ENCODE measurements at places on chromosomes 16 and 17. TPM values are rescaled to one million over a fixed set of nuclear protein-coding genes. Genes with fewer than 3 reads are reported as not detected.

Gene PIGW
- 6.2 TPM for total RNA-seq

Gene EPOP
- total RNA-seq: 2.0 TPM

Gene HBA2
- total RNA-seq: 52.2 TPM

Gene CHRNE
- total RNA-seq: 0.73 TPM

Gene IRX3
- 18.4 TPM for total RNA-seq

Gene IL34
- 7.5 TPM for total RNA-seq

Gene G6PC1
- total RNA-seq: not detected

Gene PIK3R6
- 2.5 TPM for total RNA-seq

Gene PRR15L
- not detected for total RNA-seq

Gene ZNF689
- total RNA-seq: 12.8 TPM

DNA sequence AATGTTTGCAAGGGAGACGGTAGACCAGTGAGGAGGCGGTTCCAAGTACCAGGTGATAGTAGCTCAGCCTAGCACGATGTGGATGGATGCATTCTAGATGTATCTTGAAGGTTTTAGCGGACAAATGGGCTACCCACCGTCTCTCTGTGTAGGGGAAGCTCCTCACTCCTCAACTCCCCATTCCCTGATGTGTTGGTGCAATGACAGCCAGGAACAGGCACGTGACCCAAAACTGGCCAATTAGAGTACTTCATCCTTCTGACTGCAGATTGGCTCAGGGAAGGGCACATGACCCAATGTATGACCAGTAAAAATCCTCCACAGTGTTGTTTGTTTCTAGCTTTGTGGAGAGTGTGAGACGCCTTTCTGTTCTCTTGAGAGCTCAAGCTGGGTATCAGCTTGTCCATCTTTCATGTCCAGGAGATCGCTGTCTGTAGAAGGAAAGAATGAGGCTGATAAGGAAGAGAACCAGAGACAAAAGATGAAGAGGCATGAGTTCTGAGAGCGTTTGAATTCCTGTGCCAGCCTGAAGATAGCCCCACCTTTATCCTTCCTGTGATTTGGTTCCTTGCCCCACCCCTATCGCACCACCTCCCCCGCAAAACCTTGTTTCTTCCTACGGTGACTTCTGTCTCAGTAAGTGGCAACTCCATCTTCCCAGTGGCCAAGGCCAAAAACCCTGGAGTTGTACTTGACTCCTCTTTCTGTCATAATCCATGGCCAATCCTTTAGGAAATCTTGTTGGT, 2.3 kb upstream of the BORCS6 start:
- H3K4me3 ChIP-seq: peak overlapping the region; percentile 38
- peak overlapping the region; percentile 93 for H3K27ac ChIP-seq
- DNase-seq: peak; percentile 85
- H3K4me1 ChIP-seq: no peaks in the 10 kb centered on the region
- no peaks in the 10 kb centered on the region for H3K36me3 ChIP-seq

- peaks cover 7% of the 10 kb centered on the region for H3K4me1 ChIP-seq
- no peaks in the 10 kb centered on the region for H3K36me3 ChIP-seq
- no peak for DNase-seq
Observed at GRCh38 chr17:7846765-7847661, 7.9 kb upstream of the TMEM88 start.

- no peak overlapping the region for H3K4me3 ChIP-seq
- no peak overlapping the region for H3K27ac ChIP-seq
- DNase-seq: no peak
- H3K36me3 ChIP-seq: no peaks in the 10 kb centered on the region
- no peaks in the 10 kb centered on the region for H3K27me3 ChIP-seq
Observed at GRCh38 chr16:84313921-84314320, 19.2 kb downstream of the WFDC1 start.

DNA sequence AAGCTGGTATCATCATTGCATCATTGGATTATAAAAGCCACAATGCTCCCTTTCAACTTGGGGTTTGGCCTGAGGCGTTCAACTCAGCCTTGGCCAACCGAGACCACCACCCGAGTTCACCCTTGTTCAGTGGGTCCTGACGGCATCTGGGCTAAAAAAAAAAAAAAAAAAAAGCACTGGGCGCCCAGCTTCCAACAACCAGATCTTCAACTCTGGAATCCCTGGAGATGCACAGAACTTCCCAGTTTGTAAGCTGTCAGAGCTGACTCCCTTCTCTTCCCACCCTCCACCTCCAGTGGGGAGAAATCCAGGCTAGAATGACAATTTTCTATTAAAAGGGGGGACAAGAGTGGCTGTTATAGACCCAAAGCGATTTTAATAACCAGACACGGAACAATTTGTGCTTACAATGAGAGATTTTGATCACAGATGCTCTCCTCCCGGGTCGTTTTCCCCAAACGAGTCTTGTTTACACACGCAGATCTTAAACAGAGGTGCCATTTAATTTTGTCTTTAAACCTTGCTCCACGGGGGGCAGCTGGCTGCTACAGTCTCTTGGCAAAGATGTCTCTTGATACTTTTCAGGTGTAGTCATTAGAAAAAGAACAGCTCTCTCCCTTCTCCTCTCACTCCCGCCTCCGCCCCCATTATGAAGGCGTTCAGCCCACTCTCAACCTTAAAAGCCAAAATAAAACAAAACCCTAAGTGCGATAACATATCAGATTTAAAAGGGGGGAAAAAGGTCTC, 26.9 kb downstream of the GPRC5B start:
- peak overlapping the region; percentile 35 for H3K27ac ChIP-seq
- H3K4me3 ChIP-seq: no peak overlapping the region
- H3K27me3 ChIP-seq: no peaks in the 10 kb centered on the region
- H3K36me3 ChIP-seq: no peaks in the 10 kb centered on the region
- no peak for DNase-seq
- H3K4me1 ChIP-seq: no peaks in the 10 kb centered on the region

- no peak for DNase-seq
- H3K27me3 ChIP-seq: no peaks in the 10 kb centered on the region
- H3K27ac ChIP-seq: no peak overlapping the region
Observed at GRCh38 chr17:8628172-8628571, 2.4 kb downstream of the MYH10 start.

DNA sequence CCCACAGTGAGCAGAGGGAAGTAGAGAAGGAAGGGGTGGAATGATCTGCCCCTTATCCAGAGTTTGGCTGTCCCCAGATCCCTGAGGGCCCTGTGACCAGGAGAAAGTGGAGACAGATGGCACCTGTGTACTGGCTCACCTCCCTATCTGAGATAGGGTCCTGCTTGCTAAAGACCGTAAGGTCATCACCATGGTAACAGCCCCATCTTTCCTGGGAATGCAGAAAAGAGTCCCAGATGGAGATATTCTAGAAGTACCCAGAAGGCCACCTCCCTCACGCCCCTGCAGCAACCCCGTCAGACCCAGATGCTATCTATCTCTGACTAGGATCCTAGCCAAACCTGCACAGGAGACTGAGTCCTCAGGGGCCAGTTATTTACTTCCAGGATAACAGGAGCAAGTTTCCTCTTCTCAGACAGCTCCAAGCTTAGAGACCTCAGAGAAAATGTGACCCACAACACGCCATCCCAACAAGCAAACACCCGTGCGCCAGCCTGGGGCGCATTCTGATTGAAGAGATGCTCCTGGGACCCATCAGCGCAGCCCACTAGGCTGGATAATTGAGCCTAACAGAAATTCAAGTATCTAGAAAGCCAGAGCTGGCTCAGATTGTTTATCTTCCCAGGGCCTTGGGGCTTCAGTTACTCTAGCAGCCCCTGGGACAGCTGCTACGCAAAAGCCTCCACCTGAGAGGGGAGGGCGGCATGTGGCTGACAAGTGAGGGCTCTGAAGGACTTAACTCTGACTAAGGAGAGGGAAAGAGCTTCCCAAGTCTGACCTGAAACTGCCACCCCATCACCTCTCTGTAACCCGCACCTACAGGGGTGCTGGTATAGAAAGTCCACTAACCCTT, 1.9 kb downstream of the ORMDL3 start:
- no peaks in the 10 kb centered on the region for H3K36me3 ChIP-seq
- no peaks in the 10 kb centered on the region for H3K27me3 ChIP-seq
- H3K27ac ChIP-seq: peak overlapping the region; percentile 95
- H3K4me1 ChIP-seq: peaks cover 11% of the 10 kb centered on the region
- no peak for DNase-seq

- no peaks in the 10 kb centered on the region for H3K4me1 ChIP-seq
- H3K27ac ChIP-seq: no peak overlapping the region
- no peak overlapping the region for H3K4me3 ChIP-seq
- no peak for DNase-seq
- no peaks in the 10 kb centered on the region for H3K36me3 ChIP-seq
- no peaks in the 10 kb centered on the region for H3K27me3 ChIP-seq
Observed at GRCh38 chr16:70805787-70806186, 4.8 kb upstream of the VAC14 start.

DNA sequence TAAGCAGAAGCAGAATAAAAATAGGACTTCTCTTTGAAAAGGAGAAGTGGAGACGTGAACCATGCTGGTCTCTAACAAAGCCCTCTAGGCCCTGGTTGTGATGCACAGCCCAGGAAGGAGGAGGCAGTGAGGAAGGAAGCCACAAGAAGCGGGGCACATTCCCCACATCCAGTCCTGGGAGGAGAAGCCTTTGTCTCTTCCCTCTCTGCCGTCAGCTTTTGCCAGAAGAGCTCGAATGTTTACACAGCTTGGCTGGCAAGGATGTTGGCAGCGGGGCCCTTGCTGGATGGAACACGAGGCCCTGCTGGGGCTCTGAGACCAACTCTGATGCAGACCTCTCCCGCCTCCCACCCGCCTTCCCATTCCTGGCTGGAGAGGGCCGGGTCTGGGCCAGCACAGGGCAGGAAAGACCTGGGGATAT, 91.3 kb downstream of the MAF start:
- peak; percentile 81 for DNase-seq
- no peaks in the 10 kb centered on the region for H3K36me3 ChIP-seq
- peak overlapping the region; percentile 72 for H3K27ac ChIP-seq
- no peaks in the 10 kb centered on the region for H3K4me1 ChIP-seq
- no peaks in the 10 kb centered on the region for H3K27me3 ChIP-seq

- no peak for DNase-seq
- no peak overlapping the region for H3K4me3 ChIP-seq
- H3K27ac ChIP-seq: peak overlapping the region; percentile 71
Observed at GRCh38 chr16:57146735-57147134, 39.1 kb downstream of the PSME3IP1 start.

GRCh38 chr17:42944211-42944610, 20.0 kb downstream of the AARSD1 start:
- DNase-seq: no peak
- H3K4me3 ChIP-seq: no peak overlapping the region
- H3K36me3 ChIP-seq: no peaks in the 10 kb centered on the region
- no peaks in the 10 kb centered on the region for H3K4me1 ChIP-seq
- H3K27ac ChIP-seq: no peak overlapping the region
- no peaks in the 10 kb centered on the region for H3K27me3 ChIP-seq

DNA sequence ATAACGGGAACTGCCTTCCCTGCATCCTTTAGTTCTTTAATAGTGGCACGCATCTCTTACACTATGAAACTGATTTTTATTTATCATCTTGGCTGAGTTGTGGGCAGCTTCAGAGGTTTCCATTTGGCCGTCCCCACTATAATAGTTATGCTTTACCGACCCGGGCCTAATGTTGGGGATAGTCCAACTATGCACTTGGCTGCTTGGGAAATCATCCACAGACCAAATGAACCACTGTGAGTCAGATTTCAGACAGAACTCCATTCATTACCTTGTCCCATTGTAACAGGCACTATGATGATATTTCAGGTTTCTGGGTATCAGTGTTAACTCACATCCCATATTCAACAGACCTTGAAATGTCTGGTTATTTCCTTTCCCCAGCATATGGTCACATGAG, 6.1 kb upstream of the SLFN5 start:
- no peak overlapping the region for H3K4me3 ChIP-seq
- no peak overlapping the region for H3K27ac ChIP-seq
- no peaks in the 10 kb centered on the region for H3K27me3 ChIP-seq
- H3K4me1 ChIP-seq: no peaks in the 10 kb centered on the region

DNA sequence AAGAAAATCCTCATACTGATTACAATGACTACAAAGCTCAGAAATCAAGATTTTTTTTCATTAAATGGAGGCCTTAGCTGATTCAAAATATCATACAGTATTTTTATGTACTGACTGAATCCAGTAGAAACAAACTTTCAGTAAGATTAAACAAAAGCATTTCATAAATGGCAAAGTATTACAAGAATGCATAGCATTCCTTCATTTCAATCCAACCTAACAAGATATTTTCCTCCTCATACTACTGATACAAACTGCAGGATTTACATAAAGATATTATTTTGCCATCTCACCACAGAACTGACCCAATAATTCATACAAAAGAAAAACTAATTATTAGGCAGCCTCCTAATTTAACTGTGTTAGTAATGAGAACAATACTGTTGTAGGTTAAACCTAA, 6.2 kb upstream of the KANSL1 start:
- H3K27me3 ChIP-seq: no peaks in the 10 kb centered on the region
- H3K27ac ChIP-seq: no peak overlapping the region
- no peak overlapping the region for H3K4me3 ChIP-seq

DNA sequence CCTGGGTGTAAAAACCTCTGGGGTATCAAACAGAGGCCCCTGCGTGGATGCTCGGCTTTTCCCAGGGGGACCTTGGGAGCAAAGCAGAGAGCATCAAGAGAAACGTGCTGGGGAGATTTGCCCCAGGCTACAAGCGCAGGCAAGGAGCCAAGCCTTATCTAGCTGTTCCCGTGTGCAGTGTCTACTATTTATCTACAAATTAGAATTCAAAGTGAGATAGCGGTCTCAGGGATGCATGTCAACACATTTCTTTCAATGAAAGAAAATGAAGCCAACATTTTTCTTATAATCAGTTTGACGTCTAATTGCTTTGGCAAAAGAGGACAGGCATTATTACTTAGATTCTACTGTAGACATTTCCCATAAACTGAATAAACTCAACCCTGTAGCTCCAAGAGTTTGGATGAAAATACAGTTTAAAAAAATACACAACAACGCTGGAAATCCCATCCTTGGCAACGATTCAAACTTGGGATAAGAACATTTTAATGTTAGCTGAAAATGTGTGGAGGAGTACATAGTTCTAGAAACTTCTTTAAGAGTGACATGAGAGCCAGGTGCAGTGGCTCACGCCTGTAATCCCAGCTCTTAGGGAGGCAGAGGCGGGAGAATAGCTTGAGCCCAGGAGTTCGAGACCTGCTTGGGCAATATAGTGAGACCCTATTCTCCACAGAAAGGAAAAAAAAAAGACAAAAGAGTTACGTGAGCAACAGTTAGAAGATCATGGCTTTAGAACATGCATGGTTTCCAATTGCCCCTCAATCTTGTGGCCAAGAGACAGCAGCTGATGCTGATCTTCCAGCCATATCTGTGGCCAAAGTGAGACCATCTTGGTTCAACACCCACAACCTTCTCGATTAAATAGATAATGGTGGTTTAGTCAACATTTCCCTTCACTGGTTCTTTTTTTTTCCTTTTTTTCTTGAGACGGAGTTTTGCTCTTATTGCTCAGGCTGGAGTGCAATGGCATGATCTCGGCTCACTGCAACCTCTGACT, 7.2 kb downstream of the SPNS3 start:
- DNase-seq: no peak
- no peaks in the 10 kb centered on the region for H3K27me3 ChIP-seq
- H3K36me3 ChIP-seq: no peaks in the 10 kb centered on the region
- H3K4me3 ChIP-seq: no peak overlapping the region
- H3K4me1 ChIP-seq: no peaks in the 10 kb centered on the region

GRCh38 chr17:49218941-49219913, 8.7 kb downstream of the ABI3 start:
- peak overlapping the region; percentile 7 for H3K4me3 ChIP-seq
- H3K27ac ChIP-seq: no peak overlapping the region
- DNase-seq: no peak
- no peaks in the 10 kb centered on the region for H3K36me3 ChIP-seq
